ENCODE measurements at places on chromosomes 7 and 10.
A peak's percentile ranks its signal among the peaks of the same experiment; 100 is the strongest.

DNA sequence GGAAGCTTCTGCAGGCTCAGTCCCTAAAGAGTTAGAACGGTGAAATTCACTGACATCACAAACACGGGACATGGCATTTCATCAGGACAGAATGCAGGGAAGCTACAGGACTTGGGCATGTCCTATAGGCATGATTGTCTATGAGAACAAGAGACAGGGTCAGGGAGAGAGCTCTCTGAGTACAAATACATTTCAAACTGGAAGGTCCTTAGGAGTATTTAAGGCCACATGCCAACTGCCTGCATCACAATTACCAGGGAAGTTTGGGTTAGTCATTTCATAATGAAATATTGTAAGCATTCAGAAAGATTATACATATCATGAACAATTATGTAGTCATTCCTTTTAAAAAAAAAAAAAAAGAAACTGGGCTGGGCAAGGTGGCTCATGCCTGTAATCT, 71.3 kb downstream of the CREB3L2 start:
- peak; percentile 80 for DNase-seq

DNA sequence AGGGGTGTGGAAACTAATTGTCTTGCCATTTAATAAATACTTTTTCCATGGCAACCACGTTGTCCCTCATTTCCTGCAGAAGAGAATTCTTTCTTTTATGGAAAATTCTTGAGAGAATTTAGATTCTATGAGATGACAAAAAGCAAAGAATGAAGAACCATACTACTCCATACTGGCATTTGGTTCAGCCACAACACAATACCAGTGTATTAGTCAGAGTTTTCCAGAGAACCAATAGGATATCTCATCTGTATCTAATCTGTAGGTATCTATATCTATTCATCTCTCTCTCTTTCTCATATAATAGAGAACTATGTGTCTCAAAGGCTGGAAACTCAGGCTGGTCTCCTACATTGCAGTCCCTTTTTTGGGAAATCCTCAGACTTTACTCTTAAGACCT, 44.6 kb upstream of the NAMPT start:
- DNase-seq, result no peak

DNA sequence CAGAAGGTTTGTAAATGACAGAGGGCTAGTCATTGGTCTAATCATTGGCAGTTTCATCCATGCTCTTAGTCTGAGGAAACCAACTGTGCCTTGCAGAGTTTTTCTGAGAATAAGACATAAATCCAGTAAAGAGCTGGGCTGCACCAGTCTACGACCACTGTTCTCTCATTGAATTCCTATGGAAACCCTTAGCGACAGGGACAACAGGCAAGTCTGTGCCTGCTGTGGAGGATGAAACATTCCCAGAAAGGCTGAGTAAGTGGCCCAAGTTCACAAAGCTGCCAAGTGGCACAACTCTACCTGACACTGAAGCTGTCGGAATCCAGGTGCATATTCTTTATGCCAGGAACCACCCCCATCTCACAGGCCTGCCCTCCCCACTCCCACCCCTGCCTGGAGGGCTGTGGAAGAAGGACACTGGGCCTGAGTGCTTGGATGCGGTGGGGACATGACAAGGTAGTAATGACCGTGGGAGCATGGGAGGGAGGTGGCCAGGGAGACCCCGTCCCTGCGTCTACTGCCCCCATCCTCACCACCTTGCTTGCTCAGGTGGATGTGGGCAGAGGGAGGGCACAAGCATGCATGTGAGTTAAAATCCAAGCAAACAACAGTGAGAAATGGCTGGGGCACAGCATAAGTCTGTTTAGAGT, 58.0 kb downstream of the VSTM4 start:
- no peak for DNase-seq

DNA sequence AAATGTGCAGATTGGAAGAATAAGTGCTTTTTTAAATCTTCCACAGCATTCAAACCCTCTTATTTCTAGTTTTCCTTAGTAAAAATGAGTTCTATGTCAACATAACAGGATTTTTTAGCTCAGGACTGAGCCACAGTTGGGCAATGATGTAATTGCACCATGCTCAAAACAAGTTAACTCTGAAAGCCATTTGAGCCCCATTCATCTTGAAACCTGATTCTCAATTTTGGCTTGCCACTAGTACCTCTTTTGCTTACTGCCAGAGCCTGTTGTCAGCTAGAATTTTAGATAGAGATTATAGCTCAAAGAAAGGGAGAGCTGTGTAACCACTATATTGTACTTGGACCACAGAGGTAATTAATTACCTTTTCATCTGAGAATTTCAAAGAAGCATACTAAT, 1028.5 kb upstream of the PHF14 start:
- DNase-seq, result no peak

- peak; percentile 28 for DNase-seq
Observed at GRCh38 chr10:95560278-95561176, 644 bp downstream of the SORBS1 start.

DNA sequence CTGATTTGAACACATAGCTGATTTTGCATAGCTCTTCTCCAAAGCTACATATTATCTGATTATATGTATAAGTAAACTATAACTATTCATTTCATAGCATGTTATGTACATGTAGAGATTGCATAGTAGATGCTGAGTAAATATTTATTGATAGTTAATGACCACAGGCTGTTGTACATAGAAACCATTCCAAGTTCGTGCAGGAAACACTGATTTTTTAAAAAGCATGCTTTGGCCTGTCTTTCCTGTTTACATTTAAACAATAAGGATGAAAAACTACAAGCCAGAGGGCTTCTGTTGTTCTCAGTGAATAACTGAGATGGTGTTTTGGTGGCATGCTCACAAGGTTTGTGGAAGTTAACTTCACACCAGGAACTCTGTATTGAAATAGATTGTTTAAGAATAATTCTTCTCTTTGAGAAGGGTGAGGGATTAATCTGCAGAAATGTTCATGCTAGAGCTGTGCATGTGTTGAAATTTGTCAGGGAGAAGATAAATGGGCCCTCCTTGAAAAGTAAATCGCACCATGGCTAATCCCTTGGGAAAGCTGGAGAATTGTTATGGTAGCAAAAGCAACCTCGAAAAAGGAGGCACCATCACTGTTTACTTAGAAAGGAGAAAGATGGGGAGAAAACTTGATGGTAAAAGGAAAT, 120.2 kb upstream of the SP8 start:
- DNase-seq, result no peak

- no peak for DNase-seq
Observed at GRCh38 chr7:153951316-153951715, 100.9 kb upstream of the DPP6 start.

DNA sequence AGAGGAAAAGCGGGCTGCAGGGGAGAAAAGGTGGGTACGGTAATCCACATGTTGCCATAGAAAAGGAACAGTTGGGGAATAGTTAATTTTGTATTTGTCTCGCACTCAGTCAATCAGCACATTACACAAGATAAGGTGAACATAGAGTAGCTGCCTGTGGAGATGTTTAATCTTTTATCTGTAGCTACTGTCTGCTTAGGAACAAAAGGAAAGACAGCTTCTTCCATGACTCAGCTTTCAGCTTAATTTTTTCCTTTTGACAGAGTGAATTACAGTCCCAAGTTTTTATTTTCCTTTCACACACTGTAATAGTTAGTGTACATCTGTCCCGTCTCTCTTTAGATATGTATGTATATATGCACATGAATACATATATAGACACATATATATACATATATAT, 39.3 kb upstream of the PODXL start:
- no peak for DNase-seq

GRCh38 chr7:36942541-36942940, 218.2 kb upstream of the AOAH start:
- DNase-seq, result no peak

DNA sequence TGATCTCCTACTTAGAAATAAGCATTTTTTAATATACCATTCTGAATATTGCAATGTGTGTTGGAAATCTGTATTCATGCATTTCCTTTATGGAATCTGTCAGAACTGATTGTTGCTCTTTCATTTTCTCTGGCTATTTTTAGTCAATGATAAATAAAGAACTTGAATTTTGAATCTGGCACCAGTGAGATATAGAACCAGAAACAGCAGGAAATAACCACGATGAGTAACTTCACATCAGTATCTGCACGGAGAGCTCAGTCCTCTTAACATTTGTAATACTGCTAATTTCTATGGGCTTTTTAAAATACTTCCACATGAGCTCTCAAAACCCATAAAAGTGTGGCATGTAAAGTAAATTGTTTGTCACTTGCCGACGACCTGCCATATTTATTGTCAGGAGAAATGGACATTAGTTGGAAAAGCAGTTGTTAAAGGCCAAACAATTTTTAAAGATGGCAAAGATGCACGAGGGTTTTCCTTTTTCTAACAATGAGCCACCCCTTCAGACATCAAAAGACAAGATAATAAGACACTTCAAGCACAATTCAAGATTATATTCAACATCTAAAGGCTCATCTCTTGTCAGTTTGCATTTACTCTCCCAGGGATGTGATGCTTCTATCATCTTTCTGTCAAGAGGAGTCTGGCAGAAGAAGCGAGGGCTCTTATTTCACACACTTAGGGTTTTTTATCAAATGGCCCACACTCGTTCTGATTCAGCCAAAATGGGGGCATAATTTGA, 118.3 kb downstream of the POU6F2 start:
- DNase-seq, result no peak

GRCh38 chr10:30510932-30511700, 77.1 kb downstream of the MAP3K8 start:
- DNase-seq, result no peak

- DNase-seq, result no peak
Observed at GRCh38 chr10:116126954-116127695, 145.9 kb downstream of the GFRA1 start.

- DNase-seq, result no peak
Observed at GRCh38 chr10:116772909-116773705, 30.7 kb upstream of the HSPA12A start.

DNA sequence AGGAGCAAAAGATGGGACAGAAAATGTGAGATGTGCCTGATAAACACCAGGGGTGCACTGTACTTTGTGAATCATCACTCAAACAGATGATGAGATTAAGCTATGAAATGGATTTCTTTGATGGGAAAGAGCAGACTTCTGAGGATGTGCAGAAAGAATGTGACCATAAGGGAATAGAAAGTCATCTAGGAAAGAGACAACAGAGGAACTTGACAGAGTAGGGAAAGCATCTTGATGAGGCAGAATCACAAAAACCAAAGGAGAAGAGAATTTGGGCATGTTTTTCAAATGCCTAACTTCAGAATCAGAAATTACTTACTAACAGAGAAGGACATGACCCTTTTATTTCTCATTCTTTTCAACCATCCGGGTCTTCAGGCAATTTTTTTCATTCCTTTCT, 82.4 kb upstream of the LRRTM3 start:
- DNase-seq, result peak; percentile 9

DNA sequence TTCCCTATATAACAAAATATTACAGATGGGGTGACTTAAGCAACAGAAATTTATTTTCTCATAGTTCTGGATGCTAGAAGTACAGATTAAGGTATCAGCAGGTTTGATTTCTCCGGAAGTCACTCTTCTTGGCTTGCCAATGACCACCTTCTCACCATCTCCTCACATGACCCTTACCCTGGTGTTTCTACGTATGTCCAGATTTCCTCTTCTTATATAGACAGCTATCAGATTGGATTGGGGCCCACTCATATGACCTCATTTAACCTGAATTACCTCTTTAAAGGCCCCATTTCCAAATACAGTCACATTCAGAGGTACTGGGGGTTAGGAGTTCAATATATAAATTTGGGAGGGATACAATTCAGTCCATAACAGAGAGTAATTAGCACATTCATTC, 17.0 kb upstream of the RAPGEF5 start:
- DNase-seq, result no peak

All from AG10803 (cell line).